Occipital lobe (tissue), 3 donors: ENCODE measurements at places on chromosomes 3 and 15. TPM values are rescaled to one million over a fixed set of nuclear protein-coding genes. Genes with fewer than 3 reads are reported as not detected.

DNA sequence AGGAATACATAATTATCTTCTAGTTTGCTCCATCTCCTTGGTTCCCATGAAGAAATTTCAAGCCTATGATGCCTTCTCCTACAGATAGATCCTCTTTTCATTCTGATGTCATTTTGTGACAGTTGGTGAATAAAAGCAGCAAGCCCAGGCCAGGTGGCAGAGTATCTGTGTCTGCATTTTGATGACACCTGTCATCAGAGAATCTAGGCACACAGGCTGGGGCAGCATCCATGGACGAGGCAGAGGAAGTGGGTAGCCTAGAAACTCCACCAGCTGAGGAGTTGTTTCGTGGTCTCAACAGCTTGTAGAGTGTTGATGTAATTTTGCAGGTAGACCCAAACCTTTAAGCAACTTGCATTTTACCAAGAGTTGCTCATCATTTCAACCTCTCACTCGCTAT lies 269.8 kb downstream of the FEZF2 start:
- DNase-seq, result no peak

DNA sequence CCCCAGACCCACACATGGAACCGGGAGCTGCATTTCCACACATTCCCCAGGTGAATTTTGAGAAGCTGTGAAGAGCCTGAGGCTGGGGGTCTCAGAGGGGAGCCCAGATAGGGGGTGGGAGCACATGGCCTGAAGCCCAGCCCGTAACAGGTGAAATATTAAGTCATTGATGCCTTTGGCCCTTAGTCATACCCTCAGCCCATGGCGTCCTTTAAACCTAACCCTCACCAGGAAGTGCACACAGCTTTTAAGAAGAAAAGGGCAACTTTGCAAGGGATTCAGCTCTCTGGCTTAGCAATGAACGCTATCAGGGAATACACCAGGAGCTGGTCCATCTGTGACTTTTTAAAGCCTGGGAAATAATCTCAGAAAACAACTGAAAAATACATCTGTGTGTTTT lies 40.6 kb downstream of the WNT7A start:
- DNase-seq, result no peak

- no peak for DNase-seq
Measured at GRCh38 chr3:163561151-163561550, 1517.1 kb downstream of the SI start.

RPS17 gene
- 1,719 TPM for total RNA-seq
